ENCODE measurements at places on chromosomes 4 and X.
A peak's percentile ranks its signal among the peaks of the same experiment; 100 is the strongest.

DNA sequence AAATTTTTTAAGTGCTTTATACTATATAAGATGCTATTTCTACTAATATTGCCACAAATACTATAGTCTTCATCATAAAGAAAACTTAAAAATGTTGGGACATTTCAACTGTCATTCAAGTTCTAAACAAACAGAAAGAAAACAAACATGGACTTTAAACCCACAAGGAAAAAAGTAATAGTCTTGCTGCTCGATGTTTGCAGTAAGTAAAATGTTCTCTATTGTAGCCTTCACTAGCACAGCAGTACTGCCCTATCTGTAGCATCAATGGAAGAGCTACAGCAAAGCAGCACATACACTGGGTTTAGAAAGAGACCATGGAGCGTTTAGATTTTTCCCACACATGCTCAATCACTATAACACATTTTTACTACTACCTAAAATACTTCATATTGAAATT is 146.8 kb downstream of the KLHL13 start:
- DNase-seq, result no peak

DNA sequence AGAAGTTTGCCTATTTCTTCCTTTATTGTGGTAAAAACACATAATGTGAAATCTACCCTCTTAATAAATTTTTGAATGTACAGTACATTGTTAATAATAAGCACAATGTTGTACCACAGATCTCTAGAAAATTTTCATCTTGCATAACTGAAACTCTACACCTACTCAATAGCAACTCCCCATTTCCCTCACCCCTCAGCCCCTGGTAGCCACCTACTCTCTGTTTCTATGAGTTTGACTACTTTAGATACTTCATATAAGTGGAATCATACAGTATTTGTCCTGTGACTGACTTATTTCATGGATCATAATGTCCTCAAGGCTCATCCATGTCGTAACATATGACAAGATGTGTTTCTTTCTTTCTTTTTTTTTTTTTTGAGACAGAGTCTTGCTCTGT is 446.4 kb downstream of the RPA4 start:
- no peak for DNase-seq

- no peak for DNase-seq
Observed at GRCh38 chr4:150584111-150584915, 2.4 kb downstream of the MAB21L2 start.

- peak; percentile 23 for DNase-seq
Observed at GRCh38 chr4:40750461-40751258, 905 bp downstream of the NSUN7 start.

GRCh38 chr4:5906191-5906590 is 13.3 kb upstream of the CRMP1 start:
- no peak for DNase-seq

DNA sequence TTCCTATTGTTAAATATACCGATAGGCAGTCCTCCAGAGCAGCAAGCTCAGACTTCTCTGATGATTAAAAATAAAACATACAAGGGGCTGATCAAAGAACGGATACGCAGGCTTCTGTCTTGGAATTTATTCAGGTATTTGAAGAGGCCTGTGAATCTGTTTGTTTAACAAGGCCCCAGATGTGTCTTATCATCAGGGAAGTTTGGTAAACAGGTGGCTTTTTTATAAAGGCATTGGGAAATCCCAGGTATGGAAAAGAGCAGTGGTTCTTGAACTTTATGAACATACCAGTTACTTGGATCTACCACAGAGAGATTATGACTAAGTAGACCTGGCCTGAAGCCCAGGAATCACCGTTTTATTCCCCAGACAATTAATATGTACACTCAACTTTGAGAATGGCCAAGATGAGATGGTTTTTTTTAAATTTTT is 47.9 kb downstream of the SOWAHB start:
- peak; percentile 92 for DNase-seq

Measured in EH (cell line).